Trophoblast cell (in vitro differentiated cells and primary cell): ENCODE measurements at places on chromosomes 4 and X.
A peak's percentile ranks its signal among the peaks of the same experiment; 100 is the strongest.

- no peak for DNase-seq
Observed at GRCh38 chr4:120824946-120825345, 97.6 kb downstream of the PRDM5 start.

DNA sequence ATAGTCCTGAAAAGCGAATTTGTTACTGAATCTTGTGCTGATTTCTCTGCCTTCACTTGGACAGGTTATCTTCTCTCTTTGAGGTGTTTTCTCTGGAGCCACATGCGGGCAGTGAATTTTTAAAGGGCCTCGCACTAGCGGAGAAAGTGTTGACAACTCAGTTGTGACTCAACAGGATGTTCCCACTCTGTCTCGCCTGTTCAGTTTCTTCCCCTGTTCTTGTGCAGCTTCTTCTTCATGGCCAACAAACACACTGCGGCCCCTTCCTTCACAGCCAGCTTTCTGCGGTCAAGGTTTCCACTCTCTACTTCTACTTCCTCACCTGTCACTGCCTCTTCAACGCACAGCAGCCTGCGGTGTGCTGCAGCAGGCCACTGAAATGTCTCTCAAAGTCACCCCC is 1.1 kb upstream of the SHROOM4 start:
- no peak for DNase-seq

DNA sequence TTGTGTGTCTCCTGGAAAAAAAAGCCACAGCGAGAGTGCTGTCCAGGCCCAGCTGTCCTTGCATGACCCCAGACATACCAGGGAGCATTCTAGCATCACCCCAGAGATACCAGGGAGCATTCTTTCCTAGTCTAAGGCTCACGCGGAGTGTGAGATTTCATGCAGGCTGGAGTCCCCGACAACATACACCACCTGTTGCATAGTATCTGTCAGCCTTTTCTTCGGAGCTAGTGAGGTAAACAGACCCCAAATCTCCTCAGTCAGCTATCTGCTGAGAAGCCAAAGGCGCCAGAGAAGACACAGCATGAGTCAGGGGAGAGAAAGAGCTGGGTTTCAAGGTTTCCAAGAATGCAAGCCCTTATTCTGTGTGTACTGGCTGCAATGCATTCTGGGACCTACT is 23.1 kb upstream of the ZXDA start:
- DNase-seq, result no peak

GRCh38 chr4:145533001-145533400 is 51.3 kb downstream of the SMAD1 start:
- no peak for DNase-seq

- DNase-seq, result no peak
Observed at GRCh38 chrX:77276742-77277141, 170.4 kb upstream of the FGF16 start.

DNA sequence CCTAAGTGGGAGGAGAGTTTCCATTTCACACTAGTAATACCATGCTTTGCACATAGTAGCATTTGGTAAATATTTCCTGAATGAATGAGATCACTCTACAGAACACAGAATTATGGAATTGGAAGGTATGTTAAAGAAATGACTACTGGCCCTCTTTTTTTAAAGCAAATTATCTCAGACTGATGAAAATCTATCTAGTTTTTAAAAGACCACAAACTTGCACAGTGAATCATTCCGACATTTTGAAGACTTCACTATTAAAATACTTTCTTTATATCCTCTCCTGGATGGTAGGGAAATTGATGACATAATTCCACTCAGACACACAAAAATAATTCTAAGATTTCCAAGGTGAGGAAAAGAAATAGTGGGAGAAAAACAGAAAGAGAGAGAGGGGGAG is 68.4 kb upstream of the ETNPPL start:
- DNase-seq, result no peak

DNA sequence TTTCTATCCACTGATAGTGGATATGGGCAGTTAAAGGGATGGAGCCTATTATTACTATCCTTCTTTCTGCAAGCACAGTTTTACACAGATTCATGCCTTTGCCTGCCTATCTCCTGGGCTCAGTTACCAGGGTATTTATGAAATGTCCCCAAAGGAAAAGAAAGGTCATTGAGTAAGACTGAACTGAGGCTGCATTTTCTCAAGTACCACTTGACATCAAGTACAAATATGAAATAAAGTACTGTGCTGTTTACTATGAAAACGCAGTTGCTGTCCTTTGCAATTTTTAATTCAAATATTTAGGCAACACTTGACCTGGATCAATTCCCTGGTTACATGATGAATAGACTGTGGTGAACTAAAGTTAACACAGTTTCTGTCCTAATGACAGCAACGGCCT is 23.5 kb upstream of the SPANXN4 start:
- DNase-seq, result no peak

DNA sequence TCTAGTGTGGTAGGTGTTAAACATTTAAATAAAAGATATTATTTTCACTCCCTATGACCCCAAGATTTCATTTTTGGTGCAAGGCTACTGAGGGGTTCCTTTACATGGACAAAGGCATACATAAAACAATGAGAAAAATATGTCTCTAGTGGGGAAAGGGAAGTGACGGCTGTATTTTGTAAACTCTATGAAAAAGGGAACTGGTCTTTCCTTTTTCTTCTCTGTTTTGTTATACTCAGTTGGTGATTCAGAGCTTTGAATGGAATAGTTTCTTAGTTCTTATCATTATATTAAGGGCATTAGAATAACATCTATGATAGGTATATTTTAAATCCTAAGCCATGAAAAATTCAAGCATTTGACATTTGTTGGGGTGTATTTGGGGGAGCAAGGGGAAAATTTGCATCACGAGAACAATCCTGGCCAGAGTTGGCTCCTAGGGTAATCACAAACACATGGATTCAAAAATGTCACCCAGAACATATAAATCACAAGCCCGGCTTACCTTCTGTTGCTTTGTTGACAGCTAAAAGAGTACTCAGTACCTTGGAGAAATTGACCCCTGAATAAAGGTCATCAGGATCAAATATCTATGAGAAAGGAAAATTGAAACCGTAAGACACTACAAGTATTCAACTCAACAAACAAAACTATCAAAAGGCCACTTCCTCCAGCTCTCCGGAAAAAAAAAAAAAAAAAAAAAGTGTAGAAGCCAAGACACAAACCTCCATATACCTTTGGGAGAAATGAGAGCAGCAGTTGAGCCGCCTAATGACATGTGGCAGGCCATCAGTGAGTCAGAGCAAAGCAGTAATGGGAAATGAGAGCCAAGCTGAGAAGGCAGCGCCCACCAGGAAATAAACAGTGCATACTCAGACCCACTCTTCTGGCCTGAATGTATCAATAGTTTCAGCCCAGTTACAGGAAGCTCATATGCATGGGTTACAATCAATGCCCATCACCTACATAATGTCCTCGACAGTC is 33.4 kb downstream of the ARHGEF6 start:
- DNase-seq, result no peak

DNA sequence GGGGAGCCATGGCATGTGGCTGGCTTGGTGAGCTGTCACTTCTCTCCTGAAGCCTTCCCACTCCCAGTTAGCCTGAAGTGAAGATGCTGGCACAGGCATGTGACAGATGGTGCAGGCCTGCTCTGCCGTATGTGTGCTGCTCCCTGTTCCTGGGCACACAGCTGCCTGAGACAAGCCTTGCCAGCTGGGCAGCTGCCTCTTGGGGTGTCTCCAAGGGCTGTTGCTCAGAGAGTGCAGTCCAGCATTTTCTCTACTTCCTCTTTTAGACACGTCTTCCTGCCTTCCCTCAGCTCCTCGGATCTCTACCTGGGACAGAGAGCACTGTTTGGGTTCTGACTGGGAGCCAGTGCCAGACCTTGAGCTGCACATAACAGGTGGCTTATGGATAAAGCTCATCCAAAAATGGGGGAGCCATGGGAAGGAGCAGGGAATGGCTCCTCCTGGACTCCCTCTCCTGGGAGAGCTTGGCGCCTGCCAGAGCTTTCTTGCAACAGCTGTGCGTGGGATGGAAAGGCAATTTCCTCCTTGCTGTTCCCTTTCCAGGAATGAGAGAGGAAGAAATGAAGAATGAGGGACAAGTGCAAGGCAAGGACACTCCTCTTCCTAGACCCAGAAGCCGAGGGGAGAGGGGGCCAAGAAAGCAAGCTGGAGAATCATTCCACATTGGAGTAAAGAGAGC is 132.9 kb downstream of the MSL3 start:
- DNase-seq, result no peak

GRCh38 chr4:20641976-20642375 is 58.3 kb upstream of the PACRGL start:
- no peak for DNase-seq

DNA sequence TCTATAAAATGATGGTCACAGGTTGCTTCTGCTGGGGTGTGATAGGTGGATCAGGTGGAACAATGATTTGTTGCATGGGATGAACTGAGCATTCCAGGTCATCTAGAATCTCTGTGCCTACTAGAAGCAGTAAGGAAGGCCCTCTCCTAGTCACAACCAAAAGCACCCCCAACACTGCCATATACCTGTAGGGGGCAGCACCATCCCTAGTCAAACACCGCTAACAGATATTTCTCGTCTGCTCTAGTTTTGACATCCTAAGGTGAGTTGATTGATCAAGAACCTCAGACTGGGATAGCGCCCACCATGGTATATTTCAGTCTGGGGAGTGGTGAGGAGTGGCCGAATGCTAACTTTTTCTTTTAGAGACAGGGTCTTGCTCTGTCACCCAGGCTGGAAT is 160.2 kb downstream of the NHS start:
- DNase-seq, result peak; percentile 8

GRCh38 chr4:178037459-178038214 is 595.4 kb upstream of the AGA start:
- DNase-seq, result no peak

DNA sequence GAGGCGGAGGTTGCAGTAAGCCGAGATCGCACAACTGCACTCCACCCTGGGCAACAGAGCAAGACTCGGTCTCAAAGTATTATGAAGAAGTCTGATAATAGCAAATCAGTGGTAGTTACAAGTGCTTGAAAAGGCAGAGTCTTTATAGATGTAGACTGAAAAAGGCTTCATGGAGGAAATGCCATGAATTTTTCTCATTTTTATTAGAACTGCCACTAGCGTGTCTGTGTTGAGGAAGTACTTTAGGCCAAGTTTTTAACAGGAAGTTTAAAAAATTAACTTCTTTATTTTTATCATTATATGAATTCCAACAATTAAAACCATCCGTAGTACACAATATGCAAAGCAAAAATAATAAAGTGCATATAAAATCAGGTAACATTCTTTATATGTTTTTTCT is 32.8 kb upstream of the IL13RA1 start:
- no peak for DNase-seq

GRCh38 chr4:163473576-163473975 is at the start of gene TKTL2:
Gene TKTL2, minus strand, starts transcription at chr4:163473754. Its CDS starts 20 bp downstream, at chr4:163473734.
- no peak for DNase-seq

DNA sequence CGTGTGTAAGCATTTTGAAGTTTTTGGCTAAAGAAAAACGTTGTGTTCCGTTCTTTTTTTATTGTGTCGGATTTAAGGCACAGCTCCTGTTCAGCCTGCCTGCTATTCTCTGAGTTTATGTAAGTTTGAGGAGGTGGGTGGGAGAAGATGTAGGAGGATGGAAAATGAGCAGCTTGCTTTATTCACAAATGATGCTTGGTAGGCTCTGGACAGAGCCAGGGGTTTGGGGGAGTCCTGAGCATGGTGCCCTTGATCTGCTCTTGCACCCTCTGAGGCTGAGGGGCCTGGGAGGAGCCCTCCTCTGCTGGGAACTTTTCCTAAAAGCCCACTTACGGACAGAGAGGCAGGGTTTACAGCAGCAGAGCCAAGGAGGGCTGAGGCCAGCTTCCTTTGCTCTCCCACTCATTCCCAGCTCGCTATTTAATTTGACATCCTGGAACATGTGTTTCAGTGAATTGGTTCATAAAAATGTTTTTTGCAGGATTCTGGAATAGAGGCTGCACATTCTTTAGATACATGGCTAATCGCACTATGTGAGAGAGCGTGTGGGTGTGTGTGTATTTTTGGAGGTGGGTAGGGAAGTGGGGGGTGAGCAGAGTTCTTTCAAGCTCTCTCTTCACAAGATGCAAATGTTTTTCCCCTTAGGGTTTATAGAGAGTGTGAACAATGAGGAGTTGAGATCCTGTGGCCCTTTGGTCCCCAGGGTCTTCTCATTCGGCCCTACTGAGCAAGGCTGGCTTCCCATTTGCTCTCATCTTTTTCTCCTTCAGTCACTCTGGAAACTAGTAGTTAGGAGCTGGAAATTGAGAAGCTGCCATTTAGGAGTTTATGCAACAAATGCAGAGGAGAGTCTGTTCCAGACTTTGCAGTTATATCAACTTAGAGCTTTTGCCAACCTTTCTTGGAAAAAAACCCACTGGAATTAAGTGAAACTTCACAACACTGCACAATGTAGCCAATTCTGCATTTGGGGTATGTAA is 32.1 kb downstream of the TMEM131L start:
- no peak for DNase-seq

DNA sequence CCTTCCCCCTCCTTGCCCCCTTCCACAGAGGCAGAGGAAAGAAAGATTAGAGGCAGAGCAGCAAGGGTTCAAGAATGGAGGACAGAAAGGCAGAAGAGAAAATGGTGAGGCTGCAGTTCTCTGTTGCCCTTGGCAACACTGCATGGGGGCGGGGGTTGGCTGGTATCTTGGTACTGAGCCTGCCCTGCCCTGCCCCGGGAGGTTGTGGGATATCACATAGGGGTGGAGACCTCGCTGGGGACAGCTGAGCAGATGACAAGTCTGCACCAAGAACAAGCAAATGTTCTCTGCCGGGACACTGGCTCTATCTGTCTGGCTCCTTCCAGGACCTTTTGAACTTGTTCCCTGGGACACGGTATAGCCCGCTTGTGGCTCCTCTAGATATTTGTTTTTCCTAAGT is 39.8 kb downstream of the NHS start:
- DNase-seq, result peak; percentile 39

- no peak for DNase-seq
Observed at GRCh38 chr4:164551713-164552040, 202.3 kb upstream of the SMIM31 start.

GRCh38 chr4:87962398-87963146 is 12.9 kb upstream of the SPP1 start:
- DNase-seq, result no peak

GRCh38 chr4:106898621-106899230 is 137.4 kb downstream of the DKK2 start:
- peak; percentile 35 for DNase-seq

GRCh38 chr4:26151615-26152014 is 169.2 kb upstream of the RBPJ start:
- no peak for DNase-seq

GRCh38 chrX:46561824-46562657 is 11.5 kb upstream of the CHST7 start:
- DNase-seq, result peak; percentile 6

- DNase-seq, result no peak
Observed at GRCh38 chr4:189021831-189022230, 882.6 kb downstream of the TRIML1 start.
